ENCODE measurements at places on chromosomes 5 and 9.

- no peaks in the 10 kb centered on the region for H3K27me3 ChIP-seq
- no peaks in the 10 kb centered on the region for H3K36me3 ChIP-seq
- no peak overlapping the region for H3K4me3 ChIP-seq
- H3K27ac ChIP-seq, result peak overlapping the region; percentile 14
- peaks cover 54% of the 10 kb centered on the region for H3K4me1 ChIP-seq
- no peak for DNase-seq
Measured at GRCh38 chr5:112329419-112330090, 89.5 kb downstream of the EPB41L4A start.

- H3K27ac ChIP-seq, result peak overlapping the region; percentile 85
- peak; percentile 55 for DNase-seq
- no peak overlapping the region for H3K4me3 ChIP-seq
- H3K36me3 ChIP-seq, result no peaks in the 10 kb centered on the region
Measured at GRCh38 chr5:140351609-140352334, 5.4 kb upstream of the HBEGF start.

DNA sequence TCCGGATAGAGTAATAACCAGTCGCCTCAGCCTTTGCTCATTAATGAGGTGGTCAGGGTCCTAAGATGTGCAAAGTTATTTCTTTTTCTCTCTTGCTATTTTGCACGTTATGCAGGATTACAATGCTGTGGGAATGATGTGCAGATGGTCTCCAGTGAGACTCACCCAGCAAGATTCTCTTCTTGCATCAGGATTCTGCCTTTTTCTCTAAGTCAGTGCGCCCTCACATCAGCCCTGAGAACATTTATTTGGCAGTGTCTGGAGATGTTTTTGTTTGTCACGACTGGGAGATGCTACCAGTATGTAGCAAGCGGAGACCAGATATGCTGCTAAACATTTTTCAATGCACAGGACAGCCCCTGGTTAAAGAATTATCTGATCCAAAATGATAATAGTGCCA, 280.3 kb upstream of the WWC1 start:
- DNase-seq, result no peak
- H3K27me3 ChIP-seq, result peaks cover 6% of the 10 kb centered on the region
- H3K4me3 ChIP-seq, result no peak overlapping the region
- H3K27ac ChIP-seq, result no peak overlapping the region

DNA sequence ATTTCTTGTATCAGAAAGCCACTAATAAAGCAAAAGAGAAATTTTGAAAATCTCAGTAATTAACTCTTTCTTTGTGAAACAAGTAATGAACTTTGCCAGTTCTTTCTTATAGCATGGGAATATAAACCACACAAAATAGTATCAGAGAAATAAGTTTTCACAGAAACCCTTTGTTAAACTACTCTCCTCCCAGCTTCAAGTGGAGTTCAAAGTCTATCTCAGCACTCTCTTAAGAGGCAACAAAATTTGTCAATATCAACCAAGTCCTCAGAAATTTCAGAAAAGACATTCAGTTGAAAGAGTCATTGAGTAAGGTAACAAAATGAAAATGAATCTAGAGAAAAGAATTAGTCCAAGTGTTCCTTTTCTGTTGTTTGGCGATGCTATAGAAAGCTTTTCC, 89.3 kb downstream of the NTRK2 start:
- peaks cover 19% of the 10 kb centered on the region for H3K4me1 ChIP-seq
- no peak for DNase-seq
- H3K27me3 ChIP-seq, result no peaks in the 10 kb centered on the region
- H3K27ac ChIP-seq, result no peak overlapping the region
- H3K4me3 ChIP-seq, result no peak overlapping the region

GRCh38 chr5:150642567-150642927, 2.1 kb downstream of the SYNPO start:
- no peaks in the 10 kb centered on the region for H3K27me3 ChIP-seq
- H3K36me3 ChIP-seq, result peaks cover 5% of the 10 kb centered on the region
- DNase-seq, result peak; percentile 49

All from mesothelial cell of epicardium (in vitro differentiated cells).